Uterus (tissue), 4 donors: ENCODE measurements at places on chromosomes 4 and X.

- no peak for DNase-seq
Measured at GRCh38 chr4:47238667-47239066, 207.3 kb downstream of the GABRB1 start.

DNA sequence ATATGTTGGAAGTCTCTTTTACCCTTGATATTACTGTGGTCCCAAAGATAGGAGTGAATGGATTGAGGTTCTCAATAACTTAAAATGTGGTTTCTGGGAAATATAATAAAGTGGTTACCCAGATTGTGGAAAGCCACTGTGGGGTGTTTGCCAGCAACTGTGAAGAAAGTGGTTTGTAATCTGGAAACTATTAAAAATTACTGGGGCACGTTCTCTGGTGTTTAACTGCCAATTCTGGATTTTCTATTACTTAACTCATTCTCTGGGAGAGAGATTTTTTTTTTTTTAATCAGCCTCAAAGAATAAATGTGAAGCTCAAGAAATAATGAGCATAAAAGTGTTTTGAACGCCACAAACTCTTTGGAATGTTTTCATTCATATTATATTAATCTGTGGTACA is 4.9 kb upstream of the CXCL6 start:
- no peak for DNase-seq

GRCh38 chrX:119636419-119636818 is 30.2 kb upstream of the NKRF start:
- no peak for DNase-seq

DNA sequence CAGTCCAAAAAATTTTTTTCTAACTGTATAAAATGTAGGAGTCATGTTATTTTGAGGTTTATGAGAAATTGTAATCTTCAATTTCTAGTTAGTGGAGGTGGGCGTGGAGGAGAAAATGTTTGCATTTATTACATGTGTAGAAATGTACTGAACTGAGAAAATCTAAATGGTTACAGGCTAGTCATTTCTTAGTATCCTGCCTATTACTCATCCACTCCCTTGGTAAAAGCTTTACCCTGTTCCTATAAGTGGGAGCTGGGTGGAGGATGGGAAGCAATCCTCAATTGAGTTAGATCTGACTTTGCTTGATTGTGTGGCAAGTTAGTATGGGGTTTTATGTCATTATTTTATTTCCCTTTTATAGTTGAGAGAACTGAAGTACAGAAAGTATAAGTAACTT is 73.8 kb downstream of the POLA1 start:
- DNase-seq, result no peak

- DNase-seq, result no peak
Measured at GRCh38 chrX:136325377-136325776, 24.6 kb downstream of the ADGRG4 start.

DNA sequence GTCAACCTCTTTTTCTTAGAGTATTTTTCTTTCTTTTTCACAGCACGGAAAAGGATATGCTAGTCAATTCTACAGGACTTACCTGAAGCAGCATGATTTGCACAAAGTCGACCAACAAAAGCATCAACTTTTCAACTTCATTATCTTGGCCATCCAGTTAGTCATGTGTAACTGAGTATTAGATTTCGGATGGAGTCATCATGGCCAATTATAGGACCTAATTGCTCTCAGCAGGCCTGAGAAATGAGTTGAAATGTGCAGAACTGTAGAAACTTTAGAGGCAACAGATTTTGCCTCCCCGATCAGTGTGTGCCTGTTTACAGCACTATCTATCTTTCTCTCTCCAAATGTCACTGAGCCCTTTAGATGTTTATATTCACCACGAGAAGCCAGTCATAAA is 41.0 kb downstream of the PCDH10 start:
- DNase-seq, result no peak

DNA sequence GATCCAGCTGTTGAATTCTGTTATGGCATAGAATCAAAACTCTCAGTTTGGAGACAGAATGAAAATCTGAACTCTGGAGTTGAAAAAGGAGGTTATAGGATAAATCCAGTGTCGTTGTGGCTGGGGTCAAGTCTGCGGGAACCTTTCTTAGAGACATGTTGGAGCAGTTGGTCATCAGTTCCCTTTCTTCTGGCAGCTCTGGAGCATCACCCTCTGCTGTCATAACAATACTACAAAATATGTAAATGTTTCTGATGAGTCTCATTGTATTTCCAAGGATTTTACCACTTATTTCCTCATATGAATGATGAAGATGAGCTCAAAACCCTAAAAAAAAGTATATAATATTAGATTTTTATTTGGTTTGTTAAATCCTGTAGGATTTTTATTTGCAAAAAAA is 7.5 kb downstream of the TLR10 start:
- no peak for DNase-seq

DNA sequence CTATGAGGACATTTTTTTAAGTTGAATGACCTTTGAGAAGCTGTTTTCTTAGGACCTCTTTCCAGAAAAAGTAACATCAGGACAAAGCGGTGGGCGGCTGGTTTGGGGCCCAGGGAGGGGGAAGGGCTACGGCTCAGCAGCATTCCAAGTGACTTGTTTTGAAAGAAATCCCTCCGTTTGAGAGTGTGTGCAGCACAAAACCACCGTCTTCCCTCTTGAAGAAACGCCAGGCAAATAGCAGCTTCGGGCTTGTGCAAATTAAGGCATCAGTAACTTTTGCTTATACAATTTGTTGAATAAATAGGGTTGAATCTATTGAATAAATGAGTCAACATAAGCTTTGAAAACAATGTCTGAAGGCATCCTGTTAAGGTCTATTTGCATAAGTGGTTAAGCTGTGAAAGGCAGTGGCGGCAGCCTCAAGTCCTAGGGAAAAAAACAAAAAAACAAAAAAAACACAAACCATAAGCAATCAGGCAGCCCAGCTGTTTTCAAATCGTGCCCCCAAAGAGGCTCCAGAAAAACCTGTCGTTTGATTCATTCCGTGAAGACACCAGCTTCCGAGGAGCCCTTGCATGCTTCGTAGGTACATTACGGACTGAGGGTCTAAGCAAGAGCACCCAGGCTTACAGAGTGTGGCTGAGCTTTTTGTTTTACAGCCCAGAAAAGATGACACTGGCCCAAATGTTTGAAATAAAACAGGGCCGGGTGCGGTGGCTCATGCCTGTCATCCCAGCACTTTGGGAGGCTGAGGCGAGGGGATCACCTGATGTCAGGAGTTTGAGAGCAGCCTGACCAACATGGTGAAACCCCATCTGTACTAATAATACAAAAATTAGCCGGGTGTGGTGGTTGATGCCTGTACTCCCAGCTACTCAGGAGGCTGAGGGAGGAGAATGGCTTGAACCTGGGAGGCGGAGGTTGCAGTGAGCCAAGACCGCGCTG is 103.7 kb downstream of the CRLF2 start:
- DNase-seq, result no peak

- no peak for DNase-seq
Measured at GRCh38 chr4:16125571-16126445, 42.0 kb upstream of the PROM1 start.

DNA sequence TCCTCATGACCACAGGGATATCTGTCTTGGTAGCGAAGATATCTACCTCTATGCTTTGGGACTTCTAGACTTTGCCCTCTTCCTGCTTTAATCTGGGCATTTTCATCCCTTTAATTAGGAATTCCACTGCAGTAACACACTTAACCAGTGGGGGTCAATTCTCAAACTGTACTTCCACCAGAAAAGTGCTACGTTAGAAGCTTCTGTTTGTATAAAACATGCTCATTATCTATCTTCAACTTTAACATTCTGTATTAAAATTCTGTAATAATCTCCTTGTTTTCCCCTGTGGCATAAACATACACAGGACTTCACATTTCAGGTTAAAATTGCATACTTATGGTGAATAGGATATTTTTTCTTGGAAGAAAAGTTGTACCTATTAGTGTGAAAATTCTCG is 105.6 kb downstream of the AMMECR1 start:
- DNase-seq, result no peak

- no peak for DNase-seq
Measured at GRCh38 chr4:182427554-182427953, 184.4 kb downstream of the TENM3 start.

GRCh38 chrX:39779952-39780783 is 317.6 kb downstream of the BCOR start:
- no peak for DNase-seq

DNA sequence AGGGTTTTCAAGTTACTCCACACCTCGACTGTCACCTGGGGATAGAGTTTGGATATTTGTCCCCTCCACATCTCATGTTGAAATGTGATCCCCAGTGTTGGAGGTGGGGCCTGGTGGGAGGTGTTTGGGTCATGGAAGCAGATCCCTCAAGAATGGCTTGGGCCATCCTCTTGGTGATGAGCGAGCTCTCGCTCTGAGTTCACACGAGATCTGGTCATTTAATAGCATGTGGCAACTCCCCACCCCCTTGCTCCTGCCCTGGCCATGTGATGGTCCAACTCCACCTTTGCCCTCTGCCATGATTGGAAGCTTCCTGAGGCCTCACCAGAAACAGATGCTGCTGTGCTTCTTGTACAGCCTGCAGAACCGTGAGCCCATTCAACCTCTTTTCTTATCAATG is 8.3 kb downstream of the CTAG1A start:
- no peak for DNase-seq

DNA sequence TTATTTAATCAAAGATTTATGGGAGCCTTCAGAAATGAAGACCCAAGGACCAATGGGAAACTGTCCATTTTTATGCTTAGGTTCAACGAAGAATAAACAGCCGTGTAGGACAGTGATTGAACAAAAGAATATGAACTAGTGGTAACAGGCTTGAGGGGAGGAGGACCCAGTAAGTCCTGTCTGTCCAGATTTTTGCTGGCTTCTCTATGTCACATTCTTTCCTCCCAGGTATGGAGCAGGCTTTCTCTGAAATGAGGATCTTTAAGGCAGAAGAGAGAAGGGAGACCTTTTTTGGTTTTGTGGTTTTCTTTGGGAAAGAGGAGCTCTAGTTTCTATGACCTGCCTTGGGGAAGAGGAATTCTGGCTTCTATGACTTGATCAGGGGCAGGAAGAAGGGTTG is 74.1 kb downstream of the BANK1 start:
- no peak for DNase-seq

GRCh38 chrX:111561851-111562250 is 50.4 kb downstream of the SERTM2 start:
- DNase-seq, result no peak

DNA sequence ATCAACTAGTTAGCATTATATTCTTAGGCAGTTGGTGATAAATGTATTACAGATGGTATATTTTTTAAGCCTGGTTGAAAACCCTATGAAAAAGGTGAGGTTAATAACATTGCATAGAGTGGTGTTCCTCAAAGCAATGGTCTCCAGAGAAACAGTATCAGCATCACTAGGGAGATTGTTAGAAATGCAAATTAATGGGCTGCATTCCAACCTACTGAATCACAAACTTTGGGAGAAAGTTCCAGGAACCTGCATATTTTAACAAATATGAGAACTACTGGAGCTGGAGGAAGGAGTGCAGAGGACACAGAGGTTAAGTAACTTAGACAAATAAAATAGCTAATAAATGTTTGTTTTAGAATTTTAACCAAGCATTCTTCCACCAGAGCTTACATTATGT is 166.9 kb upstream of the PCDH10 start:
- DNase-seq, result no peak

DNA sequence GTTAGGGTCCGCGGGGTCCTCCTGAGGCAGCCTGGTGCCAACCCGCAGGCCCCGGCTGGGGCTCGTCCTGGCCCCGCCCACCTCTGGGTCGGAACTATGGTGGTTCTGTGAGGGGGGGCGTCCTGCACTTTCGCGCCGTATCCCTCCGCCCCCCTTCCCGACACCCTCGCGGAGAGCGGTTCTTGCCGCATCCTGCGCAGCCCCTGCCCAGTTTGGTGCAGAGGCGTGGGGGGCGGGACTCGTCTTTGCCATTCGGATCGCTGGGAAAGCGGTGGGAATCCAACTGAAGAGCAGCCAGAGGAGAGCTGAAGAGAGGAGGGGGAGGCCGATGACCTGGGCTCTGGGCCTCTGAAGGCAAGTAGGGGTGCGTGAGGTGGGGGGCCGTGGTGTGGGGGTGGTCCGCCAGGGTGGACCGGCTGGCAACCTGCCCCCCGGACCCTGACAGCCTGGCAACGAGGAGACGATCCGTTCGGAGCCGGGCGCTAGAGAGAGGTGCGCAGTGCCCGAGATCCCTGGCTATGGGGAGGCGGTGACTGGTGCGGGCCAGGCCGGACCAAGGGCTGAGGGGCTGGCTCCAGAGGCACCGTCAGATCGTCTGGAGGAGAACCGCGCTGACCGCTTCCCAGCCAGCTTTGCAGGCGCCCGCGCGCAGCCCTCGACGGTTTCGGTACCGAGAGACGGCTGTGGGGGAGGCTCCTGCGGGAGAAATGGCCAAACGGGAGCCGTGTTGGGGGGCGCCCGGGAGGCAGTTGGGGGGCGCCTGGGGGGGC is at the start of gene GPRASP1:
Gene GPRASP1, plus strand, starts transcription at position 242 of the 770 bp plus-strand sequence. CDS start 2,431 bp downstream, outside the sequence.
- peak; percentile 79 for DNase-seq

DNA sequence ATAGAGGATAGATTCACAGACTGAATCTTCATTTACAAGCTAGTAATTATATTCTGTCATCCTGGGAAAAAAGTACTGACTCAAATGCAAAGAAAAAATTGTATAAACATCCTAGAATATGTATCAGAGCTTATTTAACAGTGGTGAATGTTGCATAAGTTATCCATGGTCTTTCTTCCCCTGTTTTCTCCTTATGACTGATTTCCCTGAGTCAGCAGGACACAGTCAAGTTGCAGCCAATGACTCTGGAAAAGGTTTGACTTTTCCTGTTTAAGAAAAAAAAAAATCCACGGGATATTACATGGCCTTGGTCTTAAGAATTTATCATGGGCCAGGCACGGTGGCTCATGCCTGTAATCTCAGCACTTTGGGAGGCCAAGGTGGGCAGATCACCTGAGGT is 36.5 kb downstream of the INPP4B start:
- no peak for DNase-seq

DNA sequence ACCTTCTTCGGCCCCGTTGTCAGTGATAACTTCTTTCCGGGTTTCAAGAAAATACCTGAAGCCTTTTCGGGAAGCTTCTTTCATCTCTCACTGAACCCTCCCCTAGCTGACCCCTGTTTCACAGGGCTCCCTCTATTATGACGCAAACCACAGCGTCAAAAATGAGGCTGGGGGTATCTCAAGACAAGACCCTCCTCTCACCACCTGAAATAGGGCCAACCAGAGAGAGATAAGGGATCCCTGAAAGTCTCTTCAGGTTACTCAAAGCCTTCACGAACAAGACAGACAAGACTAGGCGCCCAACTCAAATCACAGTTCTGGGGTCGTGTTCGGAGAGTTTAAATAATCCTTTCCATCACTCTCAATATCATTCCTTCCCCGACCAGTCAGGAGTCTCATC is 1.2 kb downstream of the PHF8 start:
- no peak for DNase-seq
